ENCODE measurements at places on chromosomes 7 and 10. TPM values are rescaled to one million over a fixed set of nuclear protein-coding genes. Genes with fewer than 3 reads are reported as not detected.

DNA sequence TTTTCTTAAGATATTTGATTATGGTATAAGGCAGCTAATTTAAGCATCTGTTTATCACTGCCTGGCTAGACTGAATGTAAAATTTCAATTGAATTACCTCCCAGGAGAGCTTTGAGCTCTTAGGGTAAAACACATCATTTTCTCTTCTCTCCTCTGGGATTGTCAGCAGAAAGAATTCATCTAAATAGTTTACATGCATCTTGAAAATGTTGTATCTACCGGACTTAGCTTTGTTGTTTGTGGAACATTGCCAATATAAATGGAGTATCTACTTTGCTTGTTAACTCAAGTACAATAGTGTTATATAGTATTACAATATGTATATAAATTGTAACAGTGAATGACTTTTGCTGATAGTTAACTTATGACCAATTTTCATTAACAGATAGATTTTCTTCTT, 73.3 kb downstream of the TAF3 start:
- no peak overlapping the region for H3K4me3 ChIP-seq
- peaks cover 17% of the 10 kb centered on the region for H3K4me1 ChIP-seq
- no peaks in the 10 kb centered on the region for H3K27me3 ChIP-seq
- H3K36me3 ChIP-seq = peaks cover 5% of the 10 kb centered on the region
- no peak for DNase-seq
- H3K27ac ChIP-seq = no peak overlapping the region

GRCh38 chr10:112622786-112623185, 175.8 kb downstream of the VTI1A start:
- H3K4me3 ChIP-seq = no peak overlapping the region
- peaks cover 7% of the 10 kb centered on the region for H3K36me3 ChIP-seq
- DNase-seq = no peak

The LAMB1 gene
- 141 TPM for total RNA-seq

The DDC gene
- 29.9 TPM for total RNA-seq

- no peak overlapping the region for H3K27ac ChIP-seq
- H3K27me3 ChIP-seq = peaks cover 6% of the 10 kb centered on the region
- H3K4me1 ChIP-seq = no peaks in the 10 kb centered on the region
- no peak overlapping the region for H3K4me3 ChIP-seq
These were observed 50.3 kb upstream of the MET start for GRCh38 chr7:116621649-116622048.

DNA sequence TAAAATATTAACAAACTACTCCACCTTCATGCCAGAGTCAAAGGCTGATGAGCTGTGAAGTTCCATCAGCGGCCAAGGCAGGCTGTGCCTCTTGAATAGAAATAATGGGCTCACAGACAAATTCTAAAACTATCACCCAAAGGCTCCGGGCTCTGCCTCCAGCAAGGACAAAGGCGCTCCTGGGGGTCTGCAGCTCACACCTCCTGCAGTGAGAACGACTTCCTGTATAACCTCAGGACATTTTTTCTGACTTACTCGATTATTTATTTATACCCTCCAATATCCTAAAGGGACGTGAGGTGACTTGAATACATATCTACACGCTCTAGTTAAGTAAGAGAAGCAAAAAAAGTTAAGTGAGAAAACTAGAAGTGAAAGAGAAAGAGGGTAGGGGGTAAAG, 500.7 kb downstream of the CCSER2 start:
- H3K27ac ChIP-seq = no peak overlapping the region
- H3K36me3 ChIP-seq = no peaks in the 10 kb centered on the region
- peaks cover 7% of the 10 kb centered on the region for H3K4me1 ChIP-seq
- no peak for DNase-seq
- no peaks in the 10 kb centered on the region for H3K27me3 ChIP-seq

The CPEB3 gene
- 3.7 TPM for total RNA-seq

- no peak overlapping the region for H3K27ac ChIP-seq
- peaks cover 6% of the 10 kb centered on the region for H3K4me1 ChIP-seq
- no peak overlapping the region for H3K4me3 ChIP-seq
- H3K27me3 ChIP-seq = peaks cover 4% of the 10 kb centered on the region
- no peaks in the 10 kb centered on the region for H3K36me3 ChIP-seq
These were observed 323.5 kb downstream of the PTPRN2 start for GRCh38 chr7:158263964-158264748.

- H3K4me3 ChIP-seq = peak overlapping the region; percentile 79
- DNase-seq = no peak
- H3K27me3 ChIP-seq = no peaks in the 10 kb centered on the region
- peaks cover 18% of the 10 kb centered on the region for H3K4me1 ChIP-seq
- H3K36me3 ChIP-seq = peaks cover 19% of the 10 kb centered on the region
- peak overlapping the region; percentile 83 for H3K27ac ChIP-seq
These were observed 10.1 kb downstream of the LIMK1 start for GRCh38 chr7:74093671-74094223.

The CTAGE4 gene
- 2.5 TPM for total RNA-seq

- H3K4me1 ChIP-seq = peaks cover 12% of the 10 kb centered on the region
- H3K4me3 ChIP-seq = no peak overlapping the region
These were observed 153.7 kb upstream of the NPVF start for GRCh38 chr7:25381818-25382589.

The CPA2 gene
- 16.3 TPM for total RNA-seq

The ITIH2 gene
- total RNA-seq = 3.4 TPM

The PRKAR2B gene
- total RNA-seq = 6.3 TPM

DNA sequence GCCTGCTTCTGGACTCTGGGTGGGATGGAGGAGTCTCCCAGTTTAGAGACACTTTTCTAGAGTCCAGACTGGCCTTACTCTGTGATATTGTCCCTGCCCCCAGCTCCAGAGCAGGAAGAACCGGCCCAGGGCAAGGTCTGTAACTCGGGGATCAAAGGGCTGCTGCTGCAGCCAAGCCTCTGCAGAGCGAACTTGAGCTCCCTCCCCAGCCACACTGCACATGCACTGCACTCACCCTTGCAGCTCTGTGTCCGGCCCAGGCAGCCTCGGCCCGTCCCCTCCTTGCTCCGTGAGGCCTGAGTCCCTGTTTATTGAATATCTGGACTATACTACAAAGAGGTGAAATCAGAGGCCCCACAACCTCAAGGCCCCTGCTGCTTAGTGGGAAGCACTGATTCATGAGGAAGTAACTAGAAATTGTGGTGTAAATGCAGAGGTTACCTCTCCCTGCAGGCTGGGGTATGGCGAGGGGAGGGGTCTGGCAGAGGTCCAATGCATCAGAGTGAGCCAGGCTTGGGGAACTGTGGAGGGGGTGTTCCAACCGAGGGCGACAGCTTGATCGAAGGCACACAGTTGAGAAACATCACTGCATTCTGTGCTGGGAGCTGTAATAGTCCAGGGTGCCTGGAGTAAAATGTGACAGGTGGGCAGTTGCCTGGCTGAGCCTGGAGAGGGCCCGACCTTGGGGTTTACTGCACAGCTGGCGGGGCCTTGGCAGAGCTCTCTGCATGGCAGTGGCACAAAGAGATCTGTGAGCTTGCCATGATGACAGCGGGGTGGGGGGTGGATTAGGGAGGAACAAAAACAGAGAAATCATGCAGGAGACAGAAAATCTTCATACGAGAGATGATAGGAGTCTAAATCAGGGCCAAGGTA, 49.1 kb downstream of the AOC1 start:
- no peaks in the 10 kb centered on the region for H3K36me3 ChIP-seq
- H3K27ac ChIP-seq = peak overlapping the region; percentile 33
- peak overlapping the region; percentile 29 for H3K4me3 ChIP-seq
- peaks cover 26% of the 10 kb centered on the region for H3K4me1 ChIP-seq
- no peak for DNase-seq

The ZNF485 gene
- total RNA-seq = 3.5 TPM

DNA sequence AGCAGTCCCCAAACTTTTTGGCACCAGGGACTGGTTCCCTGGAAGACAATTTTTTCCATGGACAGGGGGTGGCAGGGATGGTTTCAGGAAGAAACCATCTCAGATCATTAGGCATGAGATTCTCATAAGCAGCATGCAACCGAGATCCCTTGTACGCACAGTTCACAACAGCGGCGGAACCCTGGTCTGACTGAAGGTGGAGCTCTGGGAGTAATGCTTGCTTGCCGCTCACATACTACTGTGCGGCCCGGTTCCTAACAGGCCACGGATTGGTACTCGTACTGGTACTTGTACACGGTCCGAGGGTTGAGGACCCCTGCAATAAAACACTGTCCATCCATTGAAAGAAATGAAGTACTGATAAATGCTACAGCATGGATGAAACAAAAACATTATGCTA, 32.8 kb downstream of the MKRN1 start:
- H3K36me3 ChIP-seq = no peaks in the 10 kb centered on the region
- no peak overlapping the region for H3K27ac ChIP-seq
- H3K4me3 ChIP-seq = no peak overlapping the region
- no peaks in the 10 kb centered on the region for H3K27me3 ChIP-seq
- no peak for DNase-seq
- no peaks in the 10 kb centered on the region for H3K4me1 ChIP-seq

- H3K4me1 ChIP-seq = peaks cover 17% of the 10 kb centered on the region
- no peak for DNase-seq
- H3K27me3 ChIP-seq = no peaks in the 10 kb centered on the region
- peak overlapping the region; percentile 39 for H3K27ac ChIP-seq
These were observed 94.9 kb downstream of the NPSR1 start for GRCh38 chr7:34752929-34753328.

- no peak for DNase-seq
- H3K27ac ChIP-seq = no peak overlapping the region
- peaks cover 9% of the 10 kb centered on the region for H3K27me3 ChIP-seq
- peaks cover 5% of the 10 kb centered on the region for H3K4me1 ChIP-seq
- H3K4me3 ChIP-seq = no peak overlapping the region
These were observed 56.3 kb downstream of the POU6F2 start for GRCh38 chr7:39033885-39034624.

DNA sequence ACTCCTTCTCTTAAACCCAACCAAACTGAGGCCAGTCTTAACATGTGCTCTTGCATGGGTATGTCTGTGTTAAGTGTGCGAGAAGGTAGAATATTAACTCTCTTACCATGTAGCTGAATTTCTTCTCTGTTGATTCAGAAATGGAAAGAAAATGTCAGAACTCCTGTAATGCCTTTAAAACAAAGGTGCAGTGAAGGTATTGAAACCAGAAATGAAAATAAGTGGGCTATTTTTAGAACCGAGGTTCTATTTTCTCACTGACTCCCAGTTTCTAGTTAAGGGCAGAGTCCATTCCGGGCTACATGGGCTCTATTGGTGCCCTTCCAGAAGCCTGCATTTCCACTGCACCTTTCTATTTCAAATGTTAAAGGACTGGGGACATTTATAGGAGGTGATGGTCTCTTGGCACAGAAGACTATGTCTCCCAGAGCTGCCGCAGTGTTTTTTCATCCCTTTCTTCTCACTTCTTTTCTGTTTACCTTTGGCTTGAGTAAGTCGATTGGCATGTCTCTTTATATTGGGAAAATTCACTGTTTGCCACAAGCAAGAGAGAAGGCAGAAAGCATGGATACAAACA, 174.9 kb downstream of the LRMDA start:
- no peak overlapping the region for H3K27ac ChIP-seq
- H3K4me3 ChIP-seq = no peak overlapping the region
- peaks cover 71% of the 10 kb centered on the region for H3K27me3 ChIP-seq

DNA sequence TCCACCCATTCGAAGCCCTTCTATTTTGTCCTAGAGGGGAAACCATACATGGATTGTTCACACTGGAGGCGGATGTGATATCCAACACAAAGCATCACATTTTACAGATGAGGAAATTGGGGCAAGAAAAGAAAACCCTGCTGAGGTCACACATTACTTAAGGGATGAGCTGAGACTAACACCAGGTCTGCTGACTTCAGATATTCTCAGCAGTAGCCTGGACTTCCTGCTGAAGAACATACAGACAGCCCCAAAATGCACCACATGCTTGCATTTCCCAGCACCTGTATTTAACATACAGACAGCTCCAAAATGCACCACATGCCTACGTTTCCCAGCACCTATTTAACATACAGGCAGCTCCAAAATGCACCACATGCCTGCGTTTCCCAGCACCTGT, 11.2 kb downstream of the GIMAP5 start:
- peaks cover 48% of the 10 kb centered on the region for H3K27me3 ChIP-seq
- no peaks in the 10 kb centered on the region for H3K4me1 ChIP-seq
- no peak for DNase-seq

DNA sequence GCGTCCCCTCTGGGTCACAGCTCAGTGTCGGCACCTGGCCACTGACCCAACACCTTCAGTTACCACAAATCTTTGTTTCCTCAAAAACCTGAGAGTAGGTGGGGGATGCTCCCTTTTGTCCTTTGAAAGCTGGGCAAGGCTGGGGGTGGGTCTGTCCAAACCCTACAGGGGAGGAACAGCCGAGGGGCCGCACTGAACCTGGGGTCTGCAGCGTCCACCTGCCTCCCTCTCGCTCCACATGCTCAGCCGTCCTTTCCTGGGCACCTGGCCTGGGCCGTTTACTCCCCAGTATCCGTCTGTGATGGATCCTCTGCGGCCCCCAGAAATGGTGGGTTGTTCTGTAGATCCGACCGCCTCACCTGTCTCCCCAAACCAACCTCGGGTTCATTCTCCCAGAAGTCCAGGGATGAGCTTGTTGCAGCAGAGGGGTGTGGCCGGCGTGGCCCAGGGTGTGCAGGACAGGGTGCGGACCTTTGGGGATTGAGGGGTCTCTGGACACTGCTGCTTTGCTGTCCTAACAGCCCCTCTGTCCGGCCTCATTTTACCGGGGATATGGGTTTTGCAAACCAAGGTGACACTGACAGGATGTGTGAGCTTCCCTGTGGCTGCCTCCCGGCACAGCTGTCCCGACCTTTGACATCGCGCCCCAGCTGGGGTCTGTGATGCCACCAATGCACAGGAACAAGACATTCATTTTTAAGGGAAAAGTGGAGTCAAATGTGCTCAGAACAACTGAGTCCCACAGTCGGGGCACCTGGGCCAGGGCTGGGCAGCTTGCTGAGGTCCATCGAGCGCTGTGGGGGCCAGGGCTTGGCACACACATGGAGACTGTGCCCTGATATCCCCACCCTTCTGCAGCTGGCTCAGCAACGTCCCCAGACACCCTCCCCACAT, 115.9 kb downstream of the VIPR2 start:
- peaks cover 24% of the 10 kb centered on the region for H3K4me1 ChIP-seq
- no peak overlapping the region for H3K4me3 ChIP-seq
- no peak overlapping the region for H3K27ac ChIP-seq
- DNase-seq = peak; percentile 63
- H3K36me3 ChIP-seq = no peaks in the 10 kb centered on the region
- H3K27me3 ChIP-seq = peaks cover 10% of the 10 kb centered on the region

GRCh38 chr7:97104719-97105238, 12.7 kb upstream of the SDHAF3 start:
- H3K36me3 ChIP-seq = no peaks in the 10 kb centered on the region
- H3K27ac ChIP-seq = no peak overlapping the region
- DNase-seq = peak; percentile 87
- peaks cover 25% of the 10 kb centered on the region for H3K27me3 ChIP-seq
- H3K4me3 ChIP-seq = no peak overlapping the region

DNA sequence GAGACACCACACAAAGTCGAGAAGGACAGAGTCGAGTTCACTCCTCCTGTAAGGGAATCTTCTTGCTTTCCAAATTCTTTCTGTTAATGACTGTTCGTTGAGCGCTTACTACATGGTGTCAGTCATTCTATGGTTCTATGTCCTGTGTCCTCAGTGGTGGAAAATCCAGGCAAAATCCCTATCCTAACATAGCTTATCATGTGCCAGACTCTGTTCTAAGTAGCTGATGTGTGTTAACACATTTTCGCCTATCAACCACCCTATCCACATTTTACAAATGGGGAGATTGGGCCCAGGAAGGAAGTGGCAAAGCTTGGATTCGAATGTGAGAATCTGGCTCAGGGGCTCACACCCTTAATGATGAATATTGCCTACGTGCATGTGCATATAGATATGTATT, 280.1 kb downstream of the GATA3 start:
- no peaks in the 10 kb centered on the region for H3K36me3 ChIP-seq
- DNase-seq = no peak
- H3K4me3 ChIP-seq = no peak overlapping the region
- H3K27me3 ChIP-seq = peaks cover 49% of the 10 kb centered on the region

- no peaks in the 10 kb centered on the region for H3K36me3 ChIP-seq
- H3K27me3 ChIP-seq = no peaks in the 10 kb centered on the region
- H3K4me3 ChIP-seq = no peak overlapping the region
- H3K27ac ChIP-seq = no peak overlapping the region
- DNase-seq = no peak
- H3K4me1 ChIP-seq = peaks cover 9% of the 10 kb centered on the region
These were observed 38.0 kb upstream of the CYTH3 start for GRCh38 chr7:6310271-6310993.

All from type B pancreatic cell (in vitro differentiated cells).